ENCODE measurements at places on chromosomes 3 and 15.

- DNase-seq, result no peak
Measured at GRCh38 chr15:90029024-90029423, 27.9 kb downstream of the ZNF710 start.

DNA sequence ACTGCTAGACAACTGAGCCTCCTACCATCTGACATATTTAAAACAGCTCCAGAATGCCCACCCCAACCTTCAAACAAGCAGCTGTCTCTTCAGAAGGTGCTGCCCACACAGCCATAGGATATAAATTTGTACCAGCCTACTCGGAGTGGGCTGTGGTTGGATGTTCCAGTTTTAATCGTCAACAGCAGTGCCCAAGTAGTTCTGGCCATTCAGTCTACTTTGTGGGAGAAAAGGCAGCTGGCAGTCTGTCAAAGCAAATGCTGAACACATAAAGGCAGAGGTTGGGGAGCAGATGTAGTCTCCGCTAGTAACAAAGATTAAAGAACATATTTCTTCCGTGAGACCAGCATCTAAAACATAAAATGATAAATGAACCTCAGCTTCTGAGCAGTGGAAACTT, 15.9 kb upstream of the ERC2 start:
- no peak for DNase-seq

DNA sequence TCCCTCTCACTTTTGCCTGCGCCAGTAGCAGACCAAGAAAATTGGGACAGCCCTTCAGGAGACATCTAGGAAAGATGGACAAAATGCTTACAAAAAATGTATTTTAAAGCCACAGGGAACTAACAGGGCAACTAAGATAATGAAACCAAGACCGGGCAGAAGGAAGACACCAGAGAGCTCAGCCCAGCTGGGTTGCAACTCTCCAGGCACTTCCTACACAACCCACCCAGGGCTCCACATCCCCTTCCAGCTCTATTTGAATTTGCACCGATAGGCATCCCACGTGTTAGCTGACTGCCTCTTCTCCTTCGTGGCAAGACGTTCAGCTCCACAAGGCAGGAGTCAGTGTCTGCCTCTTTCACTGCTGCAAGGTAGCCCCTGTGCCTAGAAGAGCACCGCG, 6.6 kb upstream of the ATP10A start:
- DNase-seq, result no peak

GRCh38 chr3:55623786-55624185, 136.7 kb upstream of the WNT5A start:
- no peak for DNase-seq

DNA sequence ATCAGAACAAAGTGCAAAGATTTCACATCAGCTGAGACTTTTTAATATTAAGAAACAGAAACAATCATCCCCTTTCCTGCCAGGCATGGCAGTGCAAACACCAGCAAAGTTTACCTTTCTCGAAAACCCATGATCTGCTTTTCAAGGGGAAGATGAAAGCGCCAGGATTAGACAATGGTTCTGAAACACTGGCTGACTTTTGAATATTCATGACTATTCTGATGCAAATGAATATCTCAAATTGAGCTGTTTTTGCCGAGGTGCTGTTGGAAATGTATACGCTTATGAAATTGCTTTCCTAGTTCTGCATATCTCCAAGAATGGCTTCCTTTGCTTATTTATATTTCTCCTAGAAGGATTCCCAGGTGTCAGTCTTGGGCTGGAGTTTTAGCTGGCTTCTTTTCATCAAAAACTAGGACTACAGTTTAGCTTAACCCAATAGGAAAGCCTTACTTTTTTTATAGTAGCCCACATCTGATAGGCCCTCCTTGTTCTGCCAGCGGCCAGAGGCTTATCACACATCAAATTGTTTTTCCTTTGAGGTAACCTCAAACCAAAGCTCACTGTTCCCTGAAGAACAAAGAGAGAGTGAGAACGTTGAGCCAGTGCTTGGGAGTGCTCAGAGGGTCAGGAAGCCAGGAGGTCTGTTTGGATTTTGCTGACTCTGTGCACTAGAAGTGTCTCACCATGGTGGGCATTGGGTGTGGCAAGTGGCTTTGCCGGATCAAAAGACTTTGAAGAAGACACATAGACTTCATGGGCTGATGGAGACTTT, 74.0 kb upstream of the PLCL2 start:
- DNase-seq, result no peak

DNA sequence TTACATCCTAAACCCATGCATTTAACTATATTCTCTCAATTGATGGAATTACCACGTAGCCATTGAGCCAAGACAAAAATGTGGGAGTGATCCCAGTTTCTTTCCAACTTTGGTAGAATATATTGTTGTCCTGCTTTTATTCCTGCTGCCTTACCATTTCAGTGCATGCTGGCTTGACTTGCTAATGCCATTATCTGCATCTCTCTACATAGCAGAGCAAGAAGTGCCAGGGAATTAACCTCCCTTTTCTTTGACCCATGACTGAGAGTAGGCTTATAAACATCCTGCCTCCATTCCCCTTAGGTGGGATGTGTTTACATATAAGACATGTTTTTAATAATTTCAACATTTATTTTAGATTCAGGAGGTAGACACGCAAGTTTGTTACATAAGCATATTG, 1153.4 kb downstream of the IGSF11 start:
- no peak for DNase-seq

- no peak for DNase-seq
Measured at GRCh38 chr15:98896002-98896721, 111.4 kb downstream of the PGPEP1L start.

- no peak for DNase-seq
Measured at GRCh38 chr3:146189519-146190173, 28.7 kb upstream of the PLOD2 start.

- DNase-seq, result no peak
Measured at GRCh38 chr3:152309535-152310307, 41.0 kb downstream of the MBNL1 start.

DNA sequence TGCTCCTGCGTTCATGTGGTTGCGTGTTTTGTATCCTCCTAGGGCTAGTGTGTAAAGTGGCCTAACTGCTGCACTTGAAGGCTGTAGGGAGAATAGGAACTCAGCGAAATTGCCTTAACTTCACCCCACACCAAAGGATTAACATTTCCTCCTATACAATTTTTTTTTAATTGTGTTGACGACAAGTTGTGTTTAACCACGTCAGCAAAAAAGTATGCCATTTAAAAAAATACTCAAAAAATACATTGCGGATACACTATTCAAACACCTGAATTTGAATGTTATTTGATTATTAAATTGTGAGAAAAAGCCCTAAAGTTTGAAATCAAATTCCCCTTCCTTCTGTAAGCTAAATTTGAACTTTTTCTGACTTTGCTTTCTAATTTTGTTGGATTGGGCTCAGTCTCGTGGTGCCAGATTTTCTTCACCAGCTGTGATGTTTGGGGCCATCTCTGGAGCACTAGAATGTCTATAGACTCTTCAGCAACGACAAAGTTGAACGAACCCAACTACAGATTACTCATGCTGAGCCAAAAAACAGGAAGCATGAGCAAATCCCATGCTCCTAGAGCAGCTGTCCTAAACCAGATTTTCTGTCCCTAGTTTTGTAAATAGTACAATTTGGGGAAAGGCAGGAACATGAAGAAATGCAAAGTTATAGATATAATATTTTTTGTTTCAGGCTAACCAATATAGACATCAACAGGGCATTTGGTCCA, 8.1 kb upstream of the SLC9A9 start:
- no peak for DNase-seq

Data from head of caudate nucleus (tissue), 42 donors.